ENCODE measurements at places on chromosomes 16 and 17.

- DNase-seq = no peak
Observed at GRCh38 chr17:70478902-70479301, 309.6 kb downstream of the KCNJ2 start.

DNA sequence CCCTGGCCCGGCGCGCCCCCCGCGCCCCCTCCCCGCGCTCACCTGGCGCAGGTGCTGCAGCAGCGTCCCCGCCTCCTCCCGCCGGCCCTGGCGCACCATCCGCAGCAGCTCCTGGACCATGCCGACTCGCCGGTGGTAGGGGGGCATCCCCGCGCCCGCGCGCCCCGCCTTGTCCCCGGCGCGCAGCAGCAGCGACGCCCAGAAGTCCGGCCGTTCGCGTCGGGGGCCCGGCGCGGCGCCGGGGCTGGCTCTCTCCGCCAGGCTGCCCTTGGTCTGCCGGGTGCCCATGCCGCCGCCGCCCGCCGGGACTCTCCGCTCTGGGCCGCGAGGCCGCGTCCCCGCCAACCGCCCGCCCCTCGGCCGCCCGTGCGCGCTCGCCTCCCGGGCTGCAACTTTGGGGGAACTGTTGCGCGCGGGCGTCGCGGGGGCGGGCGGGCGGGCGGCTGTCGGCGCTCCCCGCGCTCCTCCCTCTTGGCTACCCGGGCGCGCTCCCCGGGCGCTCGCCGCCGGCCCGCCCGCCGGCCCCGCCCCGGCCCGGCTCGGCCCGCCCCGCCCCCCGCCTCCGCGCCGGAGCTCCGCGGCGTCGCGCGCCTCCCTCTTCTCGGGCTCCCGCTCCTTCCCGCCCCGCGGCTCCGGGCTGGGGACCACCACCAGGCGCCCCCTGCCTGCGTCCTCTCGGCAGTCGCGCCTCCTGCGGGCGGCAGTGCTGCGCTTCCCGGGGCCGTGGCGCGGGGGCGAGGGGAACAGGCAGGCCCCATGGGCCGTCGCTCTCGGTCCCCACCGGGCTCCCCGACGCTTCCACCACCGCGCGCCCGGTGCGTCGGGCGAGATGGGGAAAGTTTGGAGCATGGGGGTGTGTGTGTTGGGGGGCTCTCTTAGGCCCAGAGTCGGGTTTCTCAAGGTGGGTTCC is at the start of gene LRRC75A:
TSS of gene LRRC75A (minus strand) at position 491 of the 910 bp plus-strand sequence. CDS start at position 288, 203 bp downstream.
- DNase-seq = peak; percentile 53

- no peak for DNase-seq
Observed at GRCh38 chr17:77364381-77364911, 223.7 kb downstream of the SEC14L1 start.

DNA sequence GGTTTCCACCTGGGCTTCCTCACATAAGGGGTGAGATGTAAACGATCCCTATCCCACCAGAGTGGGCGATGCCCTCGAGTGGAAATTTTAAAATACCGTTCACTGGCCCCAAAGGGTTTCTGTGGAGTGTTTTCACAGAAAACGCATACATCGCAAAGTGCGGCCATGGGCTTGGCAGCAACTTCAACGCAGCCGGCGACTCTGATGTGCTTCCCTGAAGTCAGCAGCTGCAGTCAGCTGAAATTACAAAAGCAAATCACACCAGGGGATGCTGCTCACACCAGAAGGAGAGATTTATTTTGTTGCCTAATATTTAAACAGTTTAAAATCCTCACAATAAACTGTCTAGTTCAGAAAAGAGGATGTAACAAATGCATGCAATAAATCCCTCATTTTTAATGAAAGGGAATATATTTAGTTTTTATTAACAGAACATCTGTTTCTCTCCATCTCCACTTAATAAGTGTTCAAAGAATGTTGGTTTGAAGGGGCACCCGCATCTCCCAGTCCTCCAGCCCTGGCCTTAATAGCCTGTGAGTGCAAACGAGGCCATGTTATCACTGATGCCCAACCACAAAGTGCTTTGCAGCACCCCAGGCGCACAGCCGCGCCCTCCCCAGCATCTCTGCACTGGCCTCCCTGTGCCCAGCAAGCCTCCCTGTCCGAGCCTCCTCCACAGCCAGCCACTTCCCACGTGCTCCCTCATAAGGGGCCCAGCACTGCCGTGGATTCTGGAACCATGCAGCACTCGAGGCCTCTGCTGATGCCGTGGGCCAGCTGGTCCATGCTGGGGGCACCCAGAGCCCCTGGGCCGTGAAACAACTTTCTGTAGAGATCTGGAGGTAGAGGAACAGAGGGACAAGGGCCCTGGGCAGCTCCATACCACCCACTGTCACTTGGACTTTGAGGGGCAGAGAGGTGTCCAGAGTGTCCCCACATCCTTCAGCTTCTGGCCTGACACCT is 17.3 kb upstream of the XYLT2 start:
- no peak for DNase-seq

DNA sequence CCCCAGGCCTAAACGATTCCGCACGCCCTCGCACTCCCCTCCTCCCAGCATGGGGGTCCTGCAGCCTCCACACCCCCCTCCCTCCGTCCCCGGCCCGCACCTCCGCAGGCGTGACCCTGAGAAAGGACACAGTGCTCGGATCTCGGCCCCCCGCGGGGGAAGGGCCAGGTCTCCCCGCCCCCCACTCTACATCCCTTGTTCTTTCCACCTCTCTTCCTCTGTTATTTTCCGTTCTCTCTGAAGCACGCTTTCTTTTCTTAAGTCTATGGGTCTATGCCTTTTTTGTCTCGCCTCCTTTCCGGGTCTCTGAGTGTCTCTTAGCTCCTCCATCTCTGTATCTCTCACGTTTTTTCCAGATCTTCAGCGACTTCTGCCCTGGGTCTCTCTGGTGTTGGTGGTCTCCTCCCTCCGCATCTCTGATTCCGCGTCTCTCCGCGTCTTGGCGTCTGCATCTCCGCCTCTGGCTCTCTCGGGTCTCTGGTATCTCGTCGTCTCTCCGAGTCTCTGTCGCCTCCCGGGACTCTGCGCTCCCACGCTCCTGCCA is 2.1 kb upstream of the HES7 start:
- DNase-seq = peak; percentile 57

DNA sequence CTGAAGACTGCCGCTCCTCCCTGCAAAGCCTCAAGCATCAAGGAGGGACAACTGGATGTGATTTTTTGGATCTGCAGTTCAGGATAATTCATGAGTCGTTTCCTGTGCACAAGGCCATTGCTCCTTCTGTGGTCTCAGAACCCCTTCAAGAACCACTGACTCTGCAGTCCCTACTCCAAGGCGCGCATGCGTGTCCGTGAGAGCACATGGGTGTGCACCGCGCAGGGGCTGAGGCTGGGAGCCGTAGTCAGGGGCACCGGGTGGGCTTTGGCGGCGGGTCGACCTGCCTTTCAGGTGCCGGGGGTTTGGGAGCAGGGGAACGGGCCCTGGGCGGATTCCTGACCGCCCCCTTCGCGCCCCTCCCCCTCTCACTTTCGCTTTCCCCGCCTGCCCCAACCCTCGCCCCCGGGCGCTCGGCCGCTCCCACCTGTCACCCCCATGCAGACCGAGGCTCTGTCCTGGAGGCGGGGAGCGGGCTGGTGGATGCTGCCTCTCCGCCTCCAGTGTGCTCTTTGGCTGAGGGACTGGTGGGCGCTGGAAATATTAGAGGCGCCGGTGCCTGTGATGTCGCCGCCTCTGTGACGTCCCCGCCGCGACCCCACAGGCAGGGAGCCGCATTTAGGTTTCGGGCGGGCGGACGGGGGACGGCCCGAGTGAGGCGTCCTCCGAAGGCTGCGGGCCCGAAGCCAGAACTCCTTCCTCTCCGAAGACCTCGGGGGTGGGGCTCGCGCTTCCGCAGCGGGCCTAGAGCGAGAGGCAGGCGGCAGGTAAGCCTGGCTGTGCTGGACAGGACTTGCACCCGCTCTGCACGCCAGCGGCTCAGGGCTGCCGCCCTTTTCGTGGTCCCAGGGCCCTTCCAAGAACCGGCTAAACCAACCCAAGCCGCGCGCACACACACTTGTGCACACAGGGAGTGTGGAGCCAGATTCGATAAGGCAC is at the start of gene SPATA32:
TSS of gene SPATA32 (minus strand) at position 518 of the 939 bp plus-strand sequence. CDS start at position 440, 78 bp downstream.
- peak; percentile 88 for DNase-seq

DNA sequence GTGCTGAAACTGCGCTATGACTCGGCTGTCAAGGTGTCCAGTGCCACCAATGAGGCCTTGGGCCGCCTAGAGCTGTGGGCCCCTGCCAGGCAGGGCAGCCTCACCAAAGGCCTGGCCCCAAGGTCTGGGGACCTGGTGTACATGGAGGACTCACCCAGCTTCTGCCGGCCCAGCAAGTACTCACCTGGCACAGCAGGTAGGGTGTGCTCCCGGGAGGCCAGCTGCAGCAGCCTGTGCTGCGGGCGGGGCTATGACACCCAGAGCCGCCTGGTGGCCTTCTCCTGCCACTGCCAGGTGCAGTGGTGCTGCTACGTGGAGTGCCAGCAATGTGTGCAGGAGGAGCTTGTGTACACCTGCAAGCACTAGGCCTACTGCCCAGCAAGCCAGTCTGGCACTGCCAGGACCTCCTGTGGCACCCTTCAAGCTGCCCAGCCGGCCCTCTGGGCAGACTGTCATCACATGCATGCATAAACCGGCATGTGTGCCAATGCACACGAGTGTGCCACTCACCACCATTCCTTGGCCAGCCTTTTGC is 25.0 kb downstream of the WNT9B start:
- DNase-seq = no peak

DNA sequence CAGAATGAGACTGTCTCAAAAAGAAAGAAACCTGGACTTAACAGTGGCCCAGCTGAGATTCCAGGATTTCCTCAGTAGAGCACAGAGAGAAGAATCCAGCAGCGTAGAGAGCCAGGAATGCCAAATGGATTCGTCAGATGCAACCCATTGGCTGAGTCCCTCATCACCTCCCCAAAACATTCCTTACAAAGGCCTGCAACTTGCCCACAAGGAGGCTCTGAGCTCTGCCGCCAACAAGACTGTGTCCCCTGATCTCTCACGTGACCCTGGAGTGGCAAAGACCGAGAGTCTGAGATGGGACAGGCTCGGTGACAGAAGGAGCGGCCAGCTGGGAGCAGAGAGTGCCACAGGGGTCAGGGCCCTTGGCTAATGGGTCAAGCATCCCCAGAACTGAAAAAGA is 6.9 kb upstream of the CHMP6 start:
- no peak for DNase-seq

- no peak for DNase-seq
Observed at GRCh38 chr16:24005577-24005976, 169.8 kb downstream of the PRKCB start.

- DNase-seq = no peak
Observed at GRCh38 chr17:49916854-49917515, 52.0 kb upstream of the DLX4 start.

DNA sequence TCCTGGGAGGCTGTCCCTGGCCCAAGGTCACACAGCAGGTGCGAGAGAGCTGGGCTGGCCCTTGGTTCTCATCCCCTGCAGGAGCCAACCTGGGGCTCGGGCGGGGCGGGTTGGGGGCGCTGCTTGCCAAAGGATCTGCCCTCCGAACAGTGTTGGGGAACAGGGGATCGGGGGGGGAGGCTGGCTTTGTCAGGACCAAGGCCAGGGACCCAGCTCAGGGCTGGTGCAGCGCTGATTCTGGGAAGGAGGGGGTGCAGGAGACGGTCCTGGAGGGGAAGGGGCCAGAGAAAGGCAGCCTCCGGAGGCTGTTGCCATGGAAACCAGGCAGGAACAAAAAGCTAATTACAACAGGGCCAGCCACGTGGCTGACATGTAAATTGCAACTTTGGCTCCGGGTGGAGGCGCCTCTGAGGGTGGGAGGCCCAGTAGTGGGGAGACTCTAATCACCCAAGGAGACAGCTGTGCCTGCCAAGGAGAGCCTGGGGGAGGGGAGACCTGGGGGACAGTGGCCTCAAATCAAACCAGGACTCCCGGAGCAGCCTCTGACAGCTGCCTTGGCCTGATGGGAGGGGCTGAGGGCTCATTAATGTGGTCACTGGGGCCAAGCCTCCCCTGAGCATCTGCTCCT is 1.3 kb downstream of the TUBB3 start:
- DNase-seq = peak; percentile 64

GRCh38 chr17:17172001-17172939 is 33.9 kb downstream of the PLD6 start:
- DNase-seq = no peak

Measured in activated CD8-positive, alpha-beta memory T cell treated with anti-CD3 and anti-CD28 coated beads, Interleukin-2, amount 10 ng/mL, durations not matched to agents 7 days and 5 days (primary cell).